ENCODE measurements at places on chromosomes 12 and 14.

GRCh38 chr14:100107236-100107635 is 42.0 kb downstream of the EVL start:
- DNase-seq, result no peak

- no peak for DNase-seq
These were observed 264.2 kb upstream of the KITLG start for GRCh38 chr12:88844426-88844825.

DNA sequence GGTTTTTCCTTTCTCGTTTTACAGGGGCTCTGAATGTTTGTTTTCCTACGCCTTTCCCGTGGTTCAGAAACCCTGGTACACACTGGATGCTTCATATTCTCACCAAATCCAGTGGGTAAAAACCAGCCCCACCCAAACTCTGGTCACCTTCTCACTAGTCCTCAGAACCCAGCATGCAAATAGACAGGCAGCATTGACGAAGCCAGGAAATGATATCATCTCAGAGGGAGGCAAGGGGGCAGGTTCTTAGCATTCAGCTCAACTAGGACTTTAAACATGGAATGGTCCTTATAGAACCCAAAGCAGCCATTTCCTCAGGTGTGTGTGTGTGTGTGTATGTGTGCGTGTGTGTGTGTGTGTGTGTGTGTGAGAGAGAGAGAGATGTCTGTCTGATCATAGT is 142.0 kb downstream of the KCNK10 start:
- DNase-seq, result no peak

- DNase-seq, result no peak
These were observed 26.8 kb downstream of the CKB start for GRCh38 chr14:103495854-103496253.

DNA sequence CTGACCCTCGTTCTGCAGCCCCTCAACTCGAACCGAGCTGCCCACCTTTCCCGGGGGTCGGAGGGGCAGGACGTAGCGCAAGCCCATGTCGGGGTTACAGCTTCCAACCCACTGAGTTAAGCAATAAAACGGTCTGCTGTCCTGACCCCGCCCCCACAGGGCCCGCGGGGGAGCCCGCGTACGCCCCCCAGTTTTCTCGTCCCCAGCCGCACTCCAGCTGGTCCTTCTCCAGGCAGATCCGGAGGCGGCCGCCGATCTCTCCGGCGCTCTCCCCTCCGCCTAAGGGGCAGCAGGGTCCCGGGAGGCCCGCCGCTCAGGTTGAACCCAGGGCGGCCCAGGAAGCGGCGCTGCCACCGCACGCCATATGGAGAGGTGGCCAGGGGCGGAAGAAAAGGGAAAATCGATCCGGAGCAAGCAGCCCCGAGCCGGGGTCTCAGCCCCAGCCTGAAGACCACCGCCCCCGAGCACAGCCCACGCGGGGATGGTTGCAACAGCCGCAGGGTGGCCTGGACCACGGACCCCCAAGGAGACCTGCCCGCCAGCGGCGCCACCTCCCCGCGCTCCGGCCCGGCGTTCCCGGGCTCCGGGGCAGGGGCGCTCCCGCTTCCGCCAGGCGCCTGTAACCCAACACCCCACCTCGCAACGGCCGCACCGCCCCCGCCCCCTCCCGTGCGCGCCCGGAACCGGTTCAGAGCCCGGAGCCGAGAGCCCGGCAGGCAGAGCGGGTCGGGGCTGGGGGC is 760 bp downstream of the ACTN1 start:
- no peak for DNase-seq

DNA sequence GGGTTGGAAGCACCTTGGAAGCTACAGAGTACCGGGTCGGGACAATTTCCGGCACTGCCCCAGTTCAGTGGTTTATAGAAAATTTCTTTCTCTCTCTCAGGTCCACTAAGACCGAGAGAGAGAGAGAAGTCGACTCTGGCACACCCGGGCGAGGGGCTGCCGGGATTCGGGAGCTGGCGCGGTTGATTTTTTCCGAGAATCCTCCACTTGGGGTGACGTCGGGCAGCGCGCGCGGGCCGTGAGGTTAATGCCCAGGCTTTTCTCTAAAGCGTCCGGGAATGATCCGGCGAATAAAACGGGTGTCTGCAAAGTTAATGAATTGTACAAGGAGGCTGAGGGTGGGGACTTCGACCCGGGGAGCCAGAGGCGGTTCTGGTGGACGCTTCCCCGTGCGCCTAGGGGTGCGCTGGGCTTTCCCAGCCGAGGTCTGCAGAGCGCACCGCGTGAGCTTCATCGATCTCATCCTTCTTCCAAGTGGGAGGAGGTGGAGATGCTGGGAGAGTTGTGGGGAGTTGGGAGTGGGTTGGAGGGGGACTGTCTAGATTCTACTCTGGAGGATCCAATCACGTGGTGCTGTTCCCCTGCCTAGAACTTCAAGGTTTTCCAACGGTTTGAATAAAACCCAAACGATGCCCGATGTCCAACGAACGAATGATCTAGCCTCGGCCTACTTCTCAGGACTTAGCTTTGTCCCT is 51.9 kb upstream of the TBX3 start:
- DNase-seq, result no peak

DNA sequence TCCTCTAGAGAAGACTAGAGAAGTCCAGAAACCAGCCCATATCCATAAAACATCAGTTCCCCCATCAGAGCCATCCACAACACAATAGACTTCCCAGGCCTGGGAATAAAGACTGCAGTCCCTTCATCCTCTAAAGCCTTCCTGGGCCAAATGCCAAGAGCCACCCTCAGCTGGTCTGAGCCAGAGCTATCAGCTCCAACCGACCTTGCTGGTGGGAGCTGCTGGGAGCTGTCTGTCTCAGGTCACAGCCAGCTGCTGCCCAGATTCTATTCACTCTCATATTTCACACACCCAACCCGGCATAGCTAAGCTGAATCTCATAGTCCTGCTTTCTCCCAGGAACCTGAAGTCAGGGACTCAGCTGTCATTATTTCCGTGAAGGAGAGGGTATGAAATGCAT is 10.9 kb upstream of the TFCP2 start:
- DNase-seq, result no peak

- peak; percentile 15 for DNase-seq
These were observed 100.5 kb downstream of the LRRC74A start for GRCh38 chr14:76926521-76927251.
